ENCODE measurements at places on chromosomes 4 and X.

DNA sequence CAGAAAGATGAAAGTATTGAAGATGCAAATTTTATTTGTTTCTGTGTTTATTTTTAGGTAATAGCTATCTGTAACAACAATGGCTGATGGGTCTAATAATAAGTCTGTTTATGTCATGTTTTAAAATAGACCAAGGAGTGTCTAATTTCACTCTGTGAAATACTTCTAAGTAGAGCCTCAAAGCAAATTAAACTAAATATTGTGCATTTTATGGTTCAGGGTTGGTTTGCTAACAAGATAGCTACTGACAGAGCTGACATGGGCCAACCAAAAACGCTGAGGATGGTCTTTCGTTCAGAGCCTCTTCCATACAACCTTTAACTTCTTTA is 437.6 kb upstream of the CTSO start:
- no peak for DNase-seq

DNA sequence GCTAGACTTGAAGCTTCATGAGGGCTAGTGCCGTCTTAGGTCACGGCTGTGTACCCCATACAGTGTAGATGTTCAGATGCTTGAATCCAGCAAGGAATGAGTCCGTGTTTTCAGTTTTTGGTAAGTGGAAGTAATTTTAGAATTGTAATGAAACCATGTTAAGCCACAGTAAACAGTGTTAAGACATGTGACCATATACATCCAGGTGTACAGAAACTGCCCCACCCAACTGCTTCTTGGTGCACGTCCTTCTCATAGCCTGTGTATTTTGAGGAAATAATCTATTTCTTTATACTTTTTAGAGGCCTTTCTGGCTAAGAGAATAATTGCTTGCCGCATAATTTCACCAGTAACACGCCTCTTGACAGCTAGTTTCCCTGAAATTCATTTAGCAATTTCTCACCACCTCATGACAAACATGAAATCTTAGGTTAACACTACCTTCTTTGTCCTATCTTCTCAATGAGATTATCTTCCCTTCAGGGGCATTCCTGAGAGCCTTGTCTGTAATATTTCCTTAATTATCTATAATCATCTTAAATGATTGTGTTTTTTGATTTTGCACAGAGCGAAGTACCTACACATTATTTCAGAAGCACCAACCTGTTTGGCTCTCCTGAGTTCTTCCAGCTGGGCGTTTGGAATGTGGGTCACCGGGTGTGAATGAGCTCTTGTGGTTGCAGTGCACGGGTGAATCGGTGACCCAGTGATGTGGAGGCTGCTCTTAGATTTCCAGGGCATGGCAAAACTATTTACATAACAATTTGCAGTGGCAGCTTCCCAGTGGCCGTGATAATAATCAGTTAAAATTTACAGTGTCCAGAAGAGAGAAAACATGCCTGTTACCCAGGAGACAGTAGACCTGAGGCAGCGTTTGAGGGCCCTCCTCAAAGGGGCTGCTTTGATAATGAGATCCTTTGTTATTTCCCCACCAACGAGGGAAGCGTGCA is 50.2 kb upstream of the TADA2B start:
- DNase-seq: no peak

DNA sequence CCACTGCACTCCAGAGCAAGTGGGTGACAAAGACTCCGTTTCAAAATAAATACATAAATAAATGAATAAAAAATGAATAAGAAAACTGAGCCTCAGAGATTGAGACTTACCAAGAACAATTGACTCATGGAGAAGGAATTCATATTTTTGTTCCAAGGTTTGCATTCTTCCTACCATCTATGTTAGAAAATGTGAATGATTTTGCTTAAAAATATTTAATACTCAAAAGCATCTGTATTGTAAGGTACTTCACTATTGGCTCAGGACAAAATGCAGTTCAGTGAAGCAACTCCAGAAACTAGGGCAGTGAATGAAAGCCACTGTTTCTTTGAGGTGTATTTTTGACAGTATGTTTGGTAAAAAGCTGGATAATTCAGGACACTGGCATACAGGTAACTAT is 54.1 kb downstream of the XAGE2 start:
- no peak for DNase-seq

GRCh38 chrX:25523574-25524540 is 508.1 kb upstream of the ARX start:
- DNase-seq: peak; percentile 5

- no peak for DNase-seq
Observed at GRCh38 chr4:129428454-129428853, 332.5 kb downstream of the C4orf33 start.

- DNase-seq: no peak
Observed at GRCh38 chr4:69503558-69503957, 7.9 kb upstream of the UGT2B4 start.
